ENCODE measurements at places on chromosomes 12 and 14.

GRCh38 chr14:72582582-72582981 is 311.3 kb downstream of the DPF3 start:
- no peak for DNase-seq

DNA sequence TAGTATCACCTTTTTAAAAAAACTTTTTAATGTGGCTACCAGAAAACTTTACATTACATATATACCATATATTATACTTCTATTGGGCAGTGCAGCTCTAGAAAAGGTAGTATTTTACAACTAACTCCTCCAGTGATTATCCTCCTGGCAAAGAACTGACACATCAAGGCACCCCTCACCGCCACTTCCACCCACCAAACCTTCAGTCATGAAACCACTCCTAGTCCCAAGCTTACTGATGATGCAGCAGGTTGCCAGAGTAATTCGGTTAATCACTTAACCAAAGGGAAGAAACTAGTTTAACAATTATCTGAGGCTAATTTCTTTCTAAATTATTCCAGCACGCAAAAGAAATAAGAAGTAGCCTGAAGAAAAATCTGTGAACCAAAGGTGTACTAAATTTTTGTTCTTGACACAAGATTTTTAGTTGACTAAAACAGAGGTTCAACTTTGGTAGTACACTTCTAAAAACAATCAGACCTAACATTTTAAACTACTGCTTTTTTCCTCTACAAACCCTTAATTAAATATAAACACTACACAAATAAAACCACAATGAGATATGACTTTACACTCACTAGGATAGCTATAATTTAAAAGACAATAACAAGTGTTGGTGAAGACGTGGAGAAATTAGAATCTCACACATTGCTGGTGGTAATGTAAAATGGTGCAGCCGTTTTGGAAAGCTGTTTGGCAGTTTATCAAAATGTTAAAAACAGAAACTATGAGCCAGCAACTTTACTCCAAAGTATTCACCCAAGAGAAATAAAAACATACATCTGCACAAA is 16.7 kb downstream of the SPPL3 start:
- DNase-seq, result no peak

DNA sequence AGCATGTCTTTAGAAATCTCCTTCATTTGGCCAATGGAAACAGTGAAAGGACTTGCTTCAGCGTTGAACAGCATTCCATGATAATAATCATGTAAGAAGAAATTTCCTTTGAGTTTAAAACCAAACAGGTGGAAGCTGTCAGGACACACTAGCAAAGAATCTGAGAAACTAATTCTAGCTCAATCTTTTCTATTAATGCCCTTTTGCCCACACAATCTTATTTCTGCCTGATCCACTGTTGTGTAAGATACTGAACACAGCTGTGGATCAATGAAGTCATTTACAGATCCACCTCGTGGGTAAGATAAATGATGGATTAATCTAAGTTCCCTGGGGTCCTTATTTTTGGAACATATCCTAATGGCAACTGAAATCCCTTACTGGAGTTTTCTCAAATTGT is 536.9 kb upstream of the LMO3 start:
- DNase-seq, result no peak

GRCh38 chr12:79552192-79552591 is 138.6 kb downstream of the PAWR start:
- no peak for DNase-seq

DNA sequence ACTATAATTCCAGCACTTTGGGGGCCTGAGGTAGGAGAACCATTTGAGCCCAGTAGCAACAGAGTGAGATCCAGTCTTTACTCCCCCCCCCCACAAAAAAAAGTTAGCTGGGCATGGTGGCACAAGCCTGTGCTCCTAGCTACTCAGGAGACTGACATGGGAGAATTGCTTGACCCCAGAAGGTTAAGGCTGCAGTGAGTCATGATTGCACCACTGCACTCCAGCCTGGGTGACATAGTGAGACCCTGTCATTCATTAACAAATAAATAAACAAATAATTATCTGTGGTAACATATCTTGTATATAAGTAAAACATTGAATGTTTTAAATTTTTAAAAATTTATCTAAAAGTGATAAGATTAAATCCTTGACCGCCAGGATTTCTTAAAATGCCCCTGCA is 4.8 kb downstream of the ENTPD5 start:
- no peak for DNase-seq

- DNase-seq, result no peak
Measured at GRCh38 chr12:100545092-100545491, 28.4 kb upstream of the GAS2L3 start.

- DNase-seq, result no peak
Measured at GRCh38 chr14:27253966-27254365, 656.1 kb upstream of the NOVA1 start.

GRCh38 chr14:69670093-69670492 is 58.7 kb downstream of the SUSD6 start:
- DNase-seq, result no peak

DNA sequence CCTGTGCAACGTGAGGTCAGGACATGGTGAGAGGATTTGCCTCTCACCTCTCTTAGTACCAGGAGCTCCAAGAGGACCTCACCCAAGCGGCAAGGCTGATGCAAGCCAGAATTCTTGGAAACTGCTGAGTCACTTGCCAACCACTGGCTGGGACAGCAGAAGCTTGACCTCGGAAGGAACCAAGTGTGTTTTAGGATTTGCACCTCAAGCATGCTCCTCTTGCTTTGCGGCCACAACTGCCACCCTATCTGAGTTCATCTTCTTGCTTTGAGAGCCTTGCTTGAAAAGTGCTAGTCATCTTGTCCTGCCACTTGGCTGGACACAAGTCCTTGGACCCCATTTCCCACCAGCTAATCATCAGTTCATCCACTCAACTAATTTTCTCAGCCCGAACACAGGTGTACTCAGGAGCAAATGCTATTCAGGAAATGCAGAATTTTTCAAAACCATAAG is 195.8 kb downstream of the SLC25A21 start:
- DNase-seq, result no peak

GRCh38 chr12:50960130-50960529 is 7.8 kb downstream of the HIGD1C start:
- no peak for DNase-seq

- DNase-seq, result no peak
Measured at GRCh38 chr12:48936379-48936979, 11.2 kb upstream of the FKBP11 start.

- DNase-seq, result no peak
Measured at GRCh38 chr12:54593135-54593534, 4.7 kb upstream of the PPP1R1A start.

GRCh38 chr12:60981473-60981872 is 1278.7 kb upstream of the USP15 start:
- no peak for DNase-seq

GRCh38 chr12:53500142-53500775 is 824 bp upstream of the TARBP2 start:
- no peak for DNase-seq

- DNase-seq, result no peak
Measured at GRCh38 chr12:15350643-15351042, 28.3 kb downstream of the PTPRO start.

DNA sequence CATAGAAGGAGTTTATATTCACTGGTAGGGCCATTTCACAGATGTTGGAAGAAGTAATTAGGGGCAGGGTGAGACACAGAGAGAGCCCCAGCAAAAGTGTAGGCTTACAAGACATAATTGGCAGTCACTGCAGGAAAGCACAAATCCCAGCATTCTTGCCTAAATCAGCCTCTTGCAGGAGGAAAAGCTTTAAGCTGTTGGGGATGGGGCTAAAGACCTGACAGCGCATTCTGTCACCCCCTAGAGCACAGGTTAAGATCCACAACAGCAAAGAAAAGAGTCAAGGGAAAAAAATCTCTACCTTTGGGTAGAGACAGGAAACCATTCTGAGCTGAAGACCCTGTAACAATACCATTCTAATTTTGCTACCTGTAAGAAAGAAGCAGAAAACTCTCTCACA is 409.0 kb downstream of the DAD1 start:
- DNase-seq, result no peak

GRCh38 chr14:22845103-22845394 is 8.7 kb downstream of the MMP14 start:
- no peak for DNase-seq

DNA sequence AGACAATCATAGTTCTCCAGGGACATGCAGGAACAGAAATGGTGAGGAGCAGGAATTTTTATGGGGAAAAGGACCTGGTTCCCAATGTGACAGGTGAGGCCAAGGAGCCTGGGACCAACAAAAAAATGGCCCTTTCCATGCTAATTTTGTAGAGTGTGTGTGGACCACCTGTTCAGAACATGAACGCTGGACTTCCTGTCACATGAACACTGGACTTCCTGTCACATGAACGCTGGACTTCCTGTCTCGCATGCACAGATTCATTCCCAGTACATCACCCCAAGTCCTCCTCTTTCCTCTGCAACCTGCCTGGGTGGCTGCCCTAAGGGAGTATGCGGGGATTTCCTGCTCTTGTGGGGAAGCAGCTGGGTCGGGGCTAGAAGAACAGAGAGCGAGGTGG is 10.1 kb downstream of the FGF6 start:
- no peak for DNase-seq

- no peak for DNase-seq
Measured at GRCh38 chr12:13745111-13745860, 236.1 kb downstream of the GRIN2B start.

DNA sequence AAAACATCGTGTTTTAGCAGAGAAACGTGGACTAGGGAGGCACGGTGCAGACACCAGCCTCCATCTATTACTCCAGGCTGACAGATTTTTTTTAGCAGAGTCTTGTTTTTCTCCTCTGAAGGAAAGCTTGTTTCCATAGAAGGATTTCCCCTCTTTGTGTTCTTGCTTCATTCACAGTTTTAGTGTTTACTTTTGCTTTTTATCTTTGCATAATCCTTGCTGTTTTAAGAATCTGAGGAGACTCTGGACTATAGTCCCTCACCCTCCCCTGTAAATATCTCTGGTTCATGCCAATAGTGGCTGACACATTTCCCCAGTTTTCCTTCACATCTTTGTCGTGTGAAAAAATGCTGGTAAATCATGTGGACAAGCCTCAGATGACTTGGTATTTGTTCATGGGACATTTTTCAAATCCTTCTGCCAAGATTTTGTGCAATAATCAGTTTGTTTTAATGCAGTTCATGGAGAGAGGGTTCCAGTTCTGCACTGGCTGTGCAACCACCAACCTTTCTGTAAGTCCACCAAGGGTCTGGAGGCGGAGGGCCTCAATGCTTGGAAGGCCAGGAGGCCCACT is 39.9 kb upstream of the TMCC3 start:
- DNase-seq, result no peak

Data from GM06990 (cell line).